ENCODE measurements at places on chromosomes 5 and 9. TPM values are rescaled to one million over a fixed set of nuclear protein-coding genes. Genes with fewer than 3 reads are reported as not detected.

SARDH gene
- 4.5 TPM for total RNA-seq

GRCh38 chr9:92920437-92920836 lies 26.9 kb upstream of the FGD3 start:
- DNase-seq, result no peak

- no peak for DNase-seq
Measured at GRCh38 chr9:4537581-4537980, 47.3 kb downstream of the SLC1A1 start.

DNA sequence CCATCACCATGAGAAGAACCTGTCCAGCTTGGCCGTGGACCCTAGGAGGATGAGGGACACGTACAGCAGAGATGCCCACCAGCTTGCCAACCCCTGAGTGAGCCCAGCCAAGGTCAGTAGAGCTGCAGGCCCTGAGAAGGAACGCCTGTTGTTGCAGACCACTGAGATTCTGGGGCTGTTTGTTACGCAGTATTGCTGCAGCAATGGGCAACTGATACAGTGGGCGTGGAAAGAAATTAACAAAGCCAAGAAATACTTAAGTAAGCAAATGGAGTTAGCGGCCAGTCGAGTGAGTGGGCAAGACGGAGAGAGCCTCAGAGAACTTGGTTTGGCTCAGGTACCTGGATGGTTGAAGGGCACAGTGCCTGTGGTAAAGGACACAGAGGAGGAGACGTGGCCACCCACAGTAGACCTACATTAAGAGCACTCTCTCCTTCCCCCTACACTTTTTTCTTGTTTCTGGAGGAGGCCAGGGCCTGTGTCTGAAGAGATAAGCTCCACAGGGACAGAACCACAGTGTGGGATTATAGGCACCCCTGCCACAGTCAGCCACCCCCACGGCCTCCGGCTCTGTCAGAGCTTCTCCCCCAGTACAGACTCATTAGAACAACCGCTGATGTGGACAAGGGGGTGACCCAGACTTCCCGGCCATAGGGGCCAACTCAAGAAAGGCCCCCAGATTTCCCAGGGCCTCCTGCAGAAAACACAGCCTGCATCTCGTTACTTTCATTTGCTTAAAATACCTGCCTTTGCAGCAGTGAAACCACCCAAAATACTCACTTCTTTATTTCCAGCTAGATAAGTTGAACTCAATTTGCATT lies 40.1 kb upstream of the GRHPR start:
- no peak for DNase-seq

GRCh38 chr5:180394031-180394636 lies 41.0 kb upstream of the GFPT2 start:
- DNase-seq, result no peak

NEURL1B gene
- 6.1 TPM for total RNA-seq

DNA sequence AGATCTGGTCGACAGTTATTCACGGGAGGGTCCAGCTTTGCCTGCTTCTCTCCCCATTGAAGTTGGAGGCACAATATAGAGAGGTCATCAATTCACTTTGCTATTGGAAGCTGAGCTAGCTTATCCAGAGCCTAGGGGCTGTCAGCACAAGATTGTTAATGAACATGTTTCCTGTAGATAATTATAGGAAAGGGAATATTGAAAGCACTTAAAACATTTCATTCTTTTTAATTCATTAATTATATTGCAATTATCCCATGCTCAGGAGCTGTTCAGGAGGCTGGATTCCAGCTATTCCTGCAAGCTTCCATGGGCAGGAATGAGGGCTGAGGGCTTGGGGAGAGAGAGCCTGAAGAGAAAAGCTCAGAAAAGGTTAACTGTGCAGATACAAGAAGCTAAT lies 153.1 kb upstream of the BRINP1 start:
- DNase-seq, result no peak

UGT3A1 gene
- not detected for total RNA-seq

GRCh38 chr9:14271093-14271673 lies 42.8 kb downstream of the NFIB start:
- no peak for DNase-seq

GRCh38 chr5:88675168-88675707 lies 207.7 kb downstream of the MEF2C start:
- no peak for DNase-seq

- DNase-seq, result no peak
Measured at GRCh38 chr5:90915393-90915792, 356.8 kb downstream of the ADGRV1 start.

- no peak for DNase-seq
Measured at GRCh38 chr9:87160148-87161102, 213.1 kb upstream of the GAS1 start.

DNA sequence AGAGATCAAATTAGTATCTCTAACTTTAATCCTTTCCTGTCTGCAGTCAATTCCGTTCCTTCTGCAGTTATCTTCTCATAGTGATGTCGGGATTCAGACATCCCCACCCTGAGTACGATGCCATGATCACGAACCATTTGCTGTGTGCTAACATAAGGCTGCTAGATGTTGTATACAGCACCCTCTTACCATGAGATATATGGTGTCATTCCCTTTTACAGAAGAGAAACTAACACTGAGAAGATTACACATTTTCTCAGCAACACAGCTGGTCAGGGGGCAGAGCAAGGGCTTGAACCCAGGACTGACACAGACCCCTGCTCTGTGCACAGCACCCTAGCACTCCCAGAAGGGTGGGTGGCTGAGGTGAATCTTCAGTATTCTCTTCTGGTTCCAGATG lies 46.9 kb upstream of the HSD17B4 start:
- DNase-seq, result no peak

- no peak for DNase-seq
Measured at GRCh38 chr5:155316070-155316714, 302.6 kb downstream of the KIF4B start.

- DNase-seq, result no peak
Measured at GRCh38 chr5:88826646-88827585, 56.1 kb downstream of the MEF2C start.

GRCh38 chr5:143862271-143862670 lies 50.3 kb downstream of the HMHB1 start:
- no peak for DNase-seq

DNA sequence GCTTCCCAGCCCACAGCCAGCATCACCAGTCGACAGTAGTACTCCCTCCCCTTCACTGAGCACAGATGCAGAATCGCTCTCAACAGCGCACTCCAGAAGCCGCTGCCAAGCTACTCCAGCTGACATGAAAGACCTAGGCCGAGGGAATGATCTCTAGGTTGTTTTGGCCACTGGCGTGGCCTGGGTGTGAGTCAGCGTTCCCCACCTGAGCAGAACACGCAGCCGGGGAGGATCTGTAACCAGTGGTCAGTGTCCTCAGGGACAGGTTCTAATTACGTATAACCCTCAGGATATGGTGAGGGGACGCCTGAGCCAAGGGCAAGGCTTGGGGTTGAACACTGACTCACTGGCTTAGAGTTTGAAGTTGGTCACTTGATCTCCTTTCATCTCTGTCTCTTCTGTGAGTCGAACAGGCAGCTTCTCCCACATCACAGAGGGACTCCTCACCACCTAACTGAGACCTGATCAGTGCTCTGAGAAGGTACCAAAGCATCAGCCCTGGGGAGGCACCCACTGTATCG lies 76.9 kb upstream of the IL17B start:
- DNase-seq, result no peak

GRCh38 chr5:150305557-150305956 lies 2.9 kb upstream of the ARSI start:
- DNase-seq, result no peak

DNA sequence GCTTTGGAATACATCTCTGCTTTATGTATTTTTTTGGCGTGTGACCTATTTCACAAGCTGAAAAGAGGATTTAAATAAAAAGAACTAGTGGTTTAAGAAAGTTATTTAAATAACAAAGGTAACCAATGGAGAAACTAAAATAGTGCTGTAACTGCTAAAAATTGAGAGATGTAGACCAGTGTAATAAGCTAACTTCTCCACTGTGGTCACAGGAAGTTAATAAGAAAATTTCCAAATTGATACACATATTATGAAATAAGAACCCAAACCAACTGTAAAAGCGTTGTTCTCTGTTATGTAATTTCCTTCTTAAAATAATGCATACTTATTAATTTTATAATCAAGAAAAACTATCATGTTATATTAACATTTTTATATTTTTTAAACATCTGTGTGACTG lies 29.1 kb upstream of the ZFAND5 start:
- no peak for DNase-seq

CCDC171 gene
- total RNA-seq, result 7.2 TPM

CCDC183 gene
- 0.93 TPM for total RNA-seq

TMC1 gene
- total RNA-seq, result 0.33 TPM

- no peak for DNase-seq
Measured at GRCh38 chr5:39214912-39215709, 4.3 kb downstream of the FYB1 start.

DNA sequence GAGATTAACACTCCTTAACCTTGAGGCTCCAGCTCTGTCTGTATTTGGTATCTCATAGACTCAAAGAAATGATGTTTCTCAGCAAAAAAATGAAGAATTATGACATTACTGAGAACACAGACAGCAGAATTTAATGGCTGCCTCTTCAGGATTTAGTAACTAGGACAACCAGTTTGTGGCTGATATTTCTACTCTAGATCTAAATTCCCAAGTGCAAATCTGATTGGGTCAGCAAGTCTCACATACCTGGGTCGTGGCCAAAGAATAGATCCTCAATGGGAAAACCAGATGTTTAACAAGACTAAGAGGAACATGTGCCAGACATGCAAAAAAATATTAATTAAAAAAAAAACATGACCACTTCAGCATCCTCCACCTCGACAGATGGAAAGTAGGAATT lies 608.9 kb downstream of the DTWD2 start:
- no peak for DNase-seq

TERT gene
- 5.6 TPM for total RNA-seq

NR5A1 gene
- 0.35 TPM for total RNA-seq

Measured in neural crest cell (in vitro differentiated cells).